CD4-positive, alpha-beta T cell treated with Interleukin-4 for 1 hour (primary cell): ENCODE measurements at places on chromosomes 4 and X.

DNA sequence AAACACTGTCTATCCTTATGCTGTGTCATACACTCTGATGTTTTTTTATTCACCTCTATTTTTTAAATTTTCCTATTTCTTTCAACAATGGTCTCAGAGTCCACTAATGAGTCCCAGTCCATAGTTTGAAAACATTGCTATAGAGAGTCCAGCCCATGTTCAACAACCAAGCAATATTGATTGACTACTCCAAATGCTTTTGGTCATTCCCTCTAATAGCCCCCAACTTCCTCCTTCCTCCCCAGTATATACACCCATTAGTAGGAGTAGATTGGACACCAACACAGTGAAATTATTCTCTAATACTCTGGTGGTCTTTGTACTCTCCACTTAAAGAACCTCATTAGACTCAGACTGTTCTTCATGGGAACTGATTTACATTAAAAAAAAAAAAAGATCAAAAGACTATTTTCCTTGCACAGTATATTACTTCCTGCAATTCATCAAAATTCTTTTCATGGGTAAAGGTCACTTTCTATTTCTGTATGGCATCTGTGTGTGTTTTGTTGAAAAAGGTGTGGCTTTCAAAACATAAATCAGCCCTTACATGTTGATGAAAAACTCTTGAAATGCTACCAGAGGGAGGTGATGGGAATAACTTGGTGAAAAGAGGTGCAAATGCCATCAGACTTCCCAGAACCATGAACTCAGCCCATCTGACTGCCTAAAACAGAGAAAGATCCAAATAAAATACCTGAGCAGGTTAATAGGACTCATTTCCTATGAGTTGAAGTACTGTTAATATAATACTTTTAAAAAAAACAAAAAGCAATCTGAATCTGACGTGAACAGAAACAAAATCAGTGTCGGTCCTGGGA lies 250.3 kb upstream of the KLF3 start:
- DNase-seq, result no peak

GRCh38 chr4:113209153-113209552 lies 159.7 kb downstream of the ANK2 start:
- DNase-seq, result no peak

DNA sequence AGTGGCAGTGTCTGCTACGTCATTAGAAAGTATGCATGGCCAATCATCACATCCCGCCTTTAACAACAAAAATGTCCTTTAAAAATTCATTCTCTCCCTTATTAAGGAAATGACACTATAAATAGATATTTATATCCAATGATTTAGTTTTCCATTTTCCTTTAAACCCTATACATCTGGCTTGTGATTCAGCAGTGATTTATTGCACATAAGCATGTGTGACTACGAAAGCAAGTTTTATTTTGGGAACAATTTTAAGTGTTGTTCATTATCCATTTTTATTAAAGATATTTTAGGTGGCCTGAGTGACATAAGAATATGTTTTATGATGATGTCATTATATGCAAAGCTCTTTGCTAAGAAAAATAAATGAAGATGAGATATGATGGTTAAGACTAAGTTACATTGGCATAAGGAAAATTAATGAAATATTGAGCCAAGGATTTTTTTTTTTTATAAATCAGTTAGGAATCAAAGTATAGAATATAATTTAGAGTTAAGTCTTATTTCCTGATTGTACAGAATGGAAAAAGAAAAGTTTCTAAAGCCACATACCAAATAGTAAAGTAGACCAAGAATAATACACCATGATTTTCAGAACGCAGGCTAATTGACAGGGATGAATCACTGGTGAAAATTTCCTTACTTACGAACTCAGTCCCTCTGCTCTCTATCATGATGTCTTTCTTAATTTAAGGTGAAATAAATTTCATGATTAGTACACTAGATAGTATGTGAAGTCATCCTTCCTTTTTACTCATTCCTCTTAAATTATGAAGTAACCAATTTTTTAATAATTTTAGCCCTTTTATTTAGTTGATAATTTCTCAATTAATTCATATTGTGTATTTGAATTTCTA lies 822.4 kb downstream of the FAT4 start:
- no peak for DNase-seq

GRCh38 chr4:53734584-53735353 lies 143.5 kb upstream of the LNX1 start:
- DNase-seq, result no peak

- no peak for DNase-seq
Measured at GRCh38 chr4:2261853-2262144, at the start of gene MXD4. TSS of gene MXD4 (minus strand) at chr4:2262109. CDS start at chr4:2261980, 129 bp downstream.

DNA sequence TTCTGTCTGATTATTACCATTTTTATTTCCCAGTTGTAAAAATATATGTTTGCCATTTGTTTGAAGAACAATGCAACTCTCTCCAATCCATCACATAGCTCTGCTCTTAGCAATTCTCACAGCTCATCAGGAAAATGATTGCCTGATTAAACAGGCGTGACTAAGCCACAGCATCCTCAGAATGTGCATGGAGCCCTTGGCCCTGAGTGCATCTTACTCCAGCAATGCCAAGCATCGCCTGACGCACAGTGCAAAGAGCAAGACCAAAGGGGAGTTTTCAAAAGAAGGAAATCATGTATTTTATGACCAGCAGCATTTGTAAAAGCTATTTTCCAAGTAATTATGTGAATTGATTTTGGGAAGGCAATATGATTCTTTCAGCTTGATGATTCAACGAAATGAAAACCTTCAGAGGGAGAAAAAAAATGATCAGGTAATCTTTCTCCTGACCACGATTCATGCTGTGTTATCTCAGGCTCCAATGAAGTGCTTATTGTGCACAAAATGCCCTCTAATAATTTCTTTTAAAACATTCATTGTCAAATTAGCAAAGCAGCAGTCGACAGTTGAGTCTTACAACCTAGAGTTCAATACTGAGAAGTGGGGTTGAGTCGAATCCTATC lies 138.0 kb upstream of the FAM9B start:
- DNase-seq, result no peak

GRCh38 chr4:55318175-55319129 lies 27.6 kb upstream of the SRD5A3 start:
- no peak for DNase-seq

DNA sequence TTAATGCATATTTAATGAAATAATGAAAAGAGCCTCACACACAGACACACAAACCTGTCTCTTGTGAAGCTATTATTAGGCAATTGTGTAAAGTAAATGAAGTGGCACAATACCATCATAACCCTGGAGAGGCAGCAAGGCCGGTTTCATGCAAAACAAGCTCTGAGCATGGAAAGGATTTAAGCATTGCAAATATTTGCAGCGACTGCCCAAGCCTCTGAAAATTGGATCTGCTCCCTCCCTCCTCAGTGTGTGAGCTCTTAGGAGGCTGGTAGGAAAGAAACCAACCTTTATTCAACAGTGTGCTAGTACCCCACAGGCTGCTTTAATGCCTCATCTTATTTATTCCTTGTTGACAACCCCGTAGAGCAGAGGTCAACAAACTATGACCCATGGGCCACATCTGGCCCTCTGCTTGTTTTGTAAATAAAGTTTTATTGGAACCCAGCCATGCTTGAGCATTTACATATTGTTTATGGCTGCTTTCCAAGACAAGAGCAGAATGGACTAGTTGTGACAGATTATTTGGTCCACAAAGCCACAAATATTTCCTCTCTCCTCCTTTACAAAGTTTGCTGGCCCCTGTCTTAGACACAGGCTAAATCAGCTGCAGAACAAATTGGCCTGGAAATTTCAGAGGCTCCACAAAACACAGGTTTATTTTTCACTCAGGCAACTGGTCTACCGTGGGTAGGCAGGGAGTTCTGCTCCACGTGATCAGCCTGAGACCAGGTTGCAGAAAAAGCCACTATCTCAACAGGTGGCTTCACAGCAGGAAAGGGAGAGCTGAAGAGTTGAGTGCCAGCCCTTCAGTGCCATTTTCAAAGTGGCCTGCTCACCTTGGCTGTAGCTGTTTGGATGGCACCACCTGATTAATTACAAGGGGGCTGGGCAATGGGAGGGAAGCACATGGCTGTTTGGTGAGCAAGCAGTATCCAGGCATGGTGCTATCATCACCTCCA lies 16.8 kb downstream of the RS1 start:
- no peak for DNase-seq

DNA sequence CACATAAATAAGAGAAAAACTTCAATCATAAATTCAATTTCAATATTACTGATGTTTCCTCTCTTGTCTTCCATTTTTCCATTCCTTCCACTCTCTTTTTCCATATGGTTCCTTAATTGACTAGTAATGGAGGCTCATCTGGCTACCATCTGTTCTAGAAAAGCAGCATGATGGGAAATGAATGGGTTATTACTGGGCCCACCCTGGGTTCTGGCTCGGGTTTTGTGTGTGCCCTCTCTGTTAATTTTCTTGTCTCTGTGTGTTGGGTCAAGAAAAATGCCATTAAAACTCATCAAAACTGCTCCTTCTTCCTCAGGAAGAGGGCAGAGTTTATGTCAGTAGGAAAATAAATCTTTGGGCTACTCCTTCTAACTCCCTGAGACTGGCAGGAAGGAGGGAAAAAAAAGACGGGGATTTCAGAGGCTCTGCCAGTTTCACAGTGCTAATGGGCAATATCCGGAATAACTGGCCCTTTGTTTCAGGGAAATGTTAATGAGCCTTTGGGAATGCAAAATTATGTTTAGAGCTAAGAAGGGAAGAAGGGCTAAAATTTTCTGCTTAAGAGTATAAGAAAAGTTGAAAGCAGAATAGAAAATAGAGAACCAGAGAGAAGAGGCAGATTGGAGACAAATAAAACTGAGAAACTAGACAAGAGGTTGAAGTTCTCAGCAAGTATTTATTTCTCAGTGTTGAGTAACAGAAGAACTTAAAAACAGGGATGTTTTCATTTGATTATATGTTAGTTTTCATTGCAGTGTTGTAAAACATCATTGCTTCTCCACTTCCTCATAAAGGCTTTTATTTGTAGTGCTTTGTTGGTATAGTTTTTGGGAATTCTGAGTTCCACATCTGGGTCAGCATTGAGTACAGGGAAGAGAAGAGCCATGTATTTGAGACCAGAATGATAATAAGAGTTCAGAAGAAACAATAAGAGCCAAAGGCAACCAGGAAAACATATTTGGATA lies 19.7 kb downstream of the GABRB1 start:
- DNase-seq, result no peak

DNA sequence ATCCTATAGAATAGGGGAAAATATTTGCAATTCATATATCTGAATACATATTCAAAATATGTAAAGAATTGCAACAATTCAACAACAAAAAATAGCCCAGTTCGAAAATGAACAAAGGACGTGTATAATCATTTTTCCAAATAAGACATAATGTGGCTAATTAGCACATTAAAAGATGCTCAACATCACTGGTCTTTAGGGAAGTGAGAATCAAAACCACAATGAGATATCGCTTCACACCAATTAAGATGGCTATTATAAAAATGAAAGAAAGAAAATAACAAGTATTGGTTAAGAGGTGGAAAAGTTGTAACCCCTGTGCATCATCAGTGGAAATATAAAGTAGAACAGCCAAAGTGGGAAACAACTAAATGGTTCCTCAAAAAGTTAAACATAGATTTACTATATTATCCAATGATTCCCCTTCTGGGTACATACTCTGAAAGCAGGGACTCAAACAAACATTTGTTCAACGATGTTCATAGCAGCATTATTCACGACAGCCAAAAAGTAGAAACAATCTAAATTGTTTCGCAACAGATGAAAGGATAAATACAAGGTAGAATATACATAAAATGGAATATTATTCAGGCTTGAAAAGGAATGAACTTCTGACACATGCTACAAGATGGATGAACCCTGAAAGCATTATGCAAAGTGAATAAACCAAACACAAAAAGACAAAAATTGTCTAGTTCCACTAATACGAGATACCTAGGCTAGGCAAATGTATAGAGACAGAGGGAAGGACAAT lies 12.7 kb downstream of the FAM13A start:
- DNase-seq, result no peak

DNA sequence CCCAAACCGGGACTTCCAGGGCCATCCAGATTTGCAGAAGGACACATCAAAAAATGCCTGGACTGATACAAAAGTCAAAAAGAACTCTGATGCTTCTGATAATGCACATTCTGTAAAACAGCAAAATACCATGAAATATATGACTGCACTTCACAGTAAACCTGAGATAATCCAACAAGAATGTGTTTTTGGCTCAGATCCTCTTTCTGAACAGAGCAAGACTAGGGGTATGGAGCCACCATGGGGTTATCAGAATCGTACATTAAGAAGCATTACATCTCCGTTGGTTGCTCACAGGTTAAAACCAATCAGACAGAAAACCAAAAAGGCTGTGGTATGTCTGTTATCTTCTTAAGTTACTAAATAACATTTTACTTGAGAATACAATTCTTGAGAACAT lies 9.2 kb downstream of the PLK4 start:
- DNase-seq, result no peak

- no peak for DNase-seq
Measured at GRCh38 chr4:3801931-3802550, 35.9 kb downstream of the ADRA2C start.
